NCI-H510A treated with DMSO at 0.1 percent for 48 hours (cell line): ENCODE measurements at places on chromosomes 1 and 21.

DNA sequence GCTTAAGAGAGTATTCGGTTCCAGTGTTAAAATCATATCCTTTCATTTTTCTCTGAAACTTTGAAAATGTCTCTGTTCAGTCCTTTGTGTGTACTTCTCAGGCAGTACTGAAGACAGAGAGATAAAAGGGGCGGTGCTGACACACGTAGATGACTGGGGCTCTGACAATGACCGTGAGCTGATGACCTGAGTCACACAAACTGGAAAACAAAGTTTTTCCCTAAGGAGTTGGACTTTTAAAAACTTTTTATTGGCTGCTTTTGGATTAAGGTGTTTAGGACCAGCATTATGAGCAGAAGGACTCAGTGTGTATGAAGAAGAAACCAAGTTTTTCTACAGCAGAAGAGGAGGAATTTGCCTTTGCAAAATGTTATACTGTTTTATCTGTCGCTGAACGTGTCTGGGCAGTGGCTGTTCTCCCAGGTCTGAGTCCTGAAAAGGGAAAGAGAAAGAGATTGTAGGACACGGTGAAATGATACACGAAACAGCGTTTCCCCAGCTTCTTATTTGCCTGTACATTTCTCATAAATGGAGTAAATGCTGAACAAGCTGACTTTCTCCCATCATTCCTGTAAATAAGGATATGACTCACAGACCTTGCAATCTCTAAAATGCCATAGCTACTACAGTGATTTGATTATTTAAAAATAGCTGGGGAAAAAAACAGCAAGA is 51.5 kb downstream of the MAP3K7CL start:
- DNase-seq, result no peak

DNA sequence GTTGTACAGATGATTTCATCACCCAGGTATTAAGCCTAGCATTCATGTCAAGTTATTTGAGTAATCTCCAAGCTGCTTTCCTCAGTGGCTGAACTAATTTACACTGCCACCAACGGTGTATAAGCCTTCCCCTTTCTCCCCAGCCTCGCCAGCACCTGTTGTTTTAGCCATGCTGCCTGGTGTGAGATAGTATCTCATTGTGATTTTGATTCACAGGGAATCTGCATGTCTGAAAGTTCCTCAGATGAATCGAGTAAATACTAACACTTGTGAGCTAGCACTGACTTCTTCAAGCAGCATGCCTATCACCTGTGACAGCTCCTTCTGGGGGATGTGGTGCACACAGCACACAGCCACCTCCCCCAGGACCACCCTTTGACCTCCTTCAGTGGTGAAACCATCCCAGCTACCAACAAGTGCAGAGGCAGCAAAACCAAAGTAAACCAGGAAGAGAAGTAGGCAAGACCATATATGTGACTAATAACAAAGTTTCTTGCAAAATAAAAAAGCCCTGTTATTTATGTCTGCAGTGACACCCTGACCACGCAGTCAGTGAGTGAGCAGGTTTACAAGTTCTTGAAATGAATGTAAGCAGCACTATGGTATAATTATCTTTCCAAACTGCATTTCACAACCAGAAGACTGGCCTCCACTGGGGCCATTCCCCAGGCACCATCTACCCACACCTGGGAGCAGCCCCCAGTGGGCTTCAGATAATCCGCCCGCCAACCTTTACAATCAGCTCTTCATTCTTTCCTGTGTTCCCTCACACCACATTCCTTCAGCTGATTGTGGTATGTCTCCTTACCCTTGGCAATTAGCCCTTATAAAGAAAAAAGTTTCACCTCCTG is 173.8 kb downstream of the ETS2 start:
- DNase-seq, result no peak

DNA sequence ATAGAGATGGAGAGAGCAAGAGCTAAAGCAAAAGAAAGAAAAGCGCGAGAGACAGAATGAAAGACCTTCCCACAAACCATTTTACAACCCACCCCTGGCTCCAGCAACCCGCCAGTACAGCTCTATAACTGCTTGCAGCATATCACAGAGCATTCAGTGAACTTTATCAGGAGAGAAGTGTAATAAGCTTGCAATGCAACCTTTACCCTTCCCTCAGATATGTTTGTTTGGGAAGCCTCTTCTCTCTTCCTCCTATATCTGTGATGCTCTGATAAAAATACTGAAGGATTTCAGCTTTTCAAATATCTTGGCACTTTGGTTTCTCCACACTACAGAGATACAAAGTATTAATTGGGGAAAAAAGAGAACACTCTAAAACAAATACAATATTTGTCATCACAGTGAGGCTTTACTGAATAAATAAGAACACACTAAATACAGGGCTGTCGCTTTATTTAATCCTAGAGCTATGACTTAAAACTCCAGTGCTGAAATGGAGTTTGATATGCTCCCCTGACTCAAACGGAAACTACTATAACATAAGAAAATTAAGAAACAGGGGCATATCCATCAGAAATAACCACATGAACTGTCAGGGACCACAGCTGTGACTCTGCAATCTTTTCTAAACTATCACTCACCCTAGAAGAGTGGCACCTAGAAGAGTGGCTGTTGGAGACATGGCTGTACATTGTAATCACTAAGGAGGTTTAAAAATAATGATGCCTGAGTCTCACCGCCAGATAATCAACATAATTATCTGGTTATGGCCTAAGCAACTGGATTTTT is 6.7 kb downstream of the CRP start:
- no peak for DNase-seq

DNA sequence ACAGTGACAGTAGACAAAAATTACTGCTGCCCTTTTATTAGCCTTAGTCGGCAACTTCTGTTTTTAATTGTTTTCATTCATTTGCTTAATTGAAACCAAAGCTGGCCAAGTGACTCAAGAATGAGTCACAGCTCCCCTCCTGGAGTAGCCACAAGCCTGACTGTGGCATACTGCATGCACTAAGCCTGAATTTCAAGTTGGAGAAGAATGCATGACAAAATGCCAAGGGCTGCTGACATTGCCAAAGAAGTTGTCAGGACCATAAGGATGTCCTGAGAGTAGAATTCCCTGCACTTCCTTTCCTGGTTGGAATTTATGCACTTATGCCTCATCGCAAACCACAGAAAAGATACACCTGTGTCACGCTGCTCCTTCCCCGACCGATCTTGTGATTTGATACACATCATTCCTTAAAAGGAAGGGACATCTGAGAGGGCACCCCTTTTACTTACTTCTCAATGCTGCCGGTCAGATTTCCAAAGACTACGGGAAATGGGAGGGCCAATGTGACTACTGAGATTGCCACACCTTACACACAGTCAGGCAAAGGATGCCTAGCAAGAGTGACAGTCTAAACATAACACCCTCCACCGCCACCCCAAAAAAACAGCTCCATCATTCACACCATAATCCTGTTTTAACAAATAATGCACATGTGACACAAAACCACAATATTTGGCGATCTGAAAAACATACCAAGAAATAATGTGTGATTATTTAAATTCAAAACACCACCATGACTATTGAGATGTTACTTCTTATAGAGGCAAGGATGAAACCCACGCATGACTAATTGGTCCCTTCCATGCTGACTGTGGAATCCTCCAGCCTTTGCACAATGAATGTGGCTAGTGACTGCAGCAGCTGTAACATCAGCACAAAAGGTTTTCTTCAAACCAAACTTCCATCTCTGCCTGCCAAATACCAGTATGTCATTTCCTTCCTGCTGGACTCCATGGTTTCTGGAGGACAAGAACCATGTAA is 28.2 kb downstream of the VAV3 start:
- no peak for DNase-seq

DNA sequence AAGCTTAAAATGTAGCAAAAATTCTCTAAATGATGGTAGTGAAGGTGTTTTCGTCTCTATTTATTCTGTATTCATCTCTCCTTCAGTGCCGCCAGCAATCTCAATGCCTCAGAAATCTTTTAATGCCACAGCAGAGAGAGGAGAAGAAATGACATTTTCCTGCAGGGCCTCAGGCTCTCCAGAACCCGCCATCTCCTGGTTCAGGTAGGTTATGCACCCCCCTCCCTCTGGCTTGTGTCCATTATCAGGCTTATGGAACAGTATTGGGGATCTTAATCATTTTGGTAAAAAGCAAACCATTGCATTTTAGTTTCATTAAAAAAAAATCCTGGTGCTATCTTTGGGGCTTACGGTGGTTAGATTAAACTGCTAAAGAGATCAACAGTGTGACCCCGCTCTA is 326.1 kb downstream of the NCAM2 start:
- DNase-seq, result no peak

DNA sequence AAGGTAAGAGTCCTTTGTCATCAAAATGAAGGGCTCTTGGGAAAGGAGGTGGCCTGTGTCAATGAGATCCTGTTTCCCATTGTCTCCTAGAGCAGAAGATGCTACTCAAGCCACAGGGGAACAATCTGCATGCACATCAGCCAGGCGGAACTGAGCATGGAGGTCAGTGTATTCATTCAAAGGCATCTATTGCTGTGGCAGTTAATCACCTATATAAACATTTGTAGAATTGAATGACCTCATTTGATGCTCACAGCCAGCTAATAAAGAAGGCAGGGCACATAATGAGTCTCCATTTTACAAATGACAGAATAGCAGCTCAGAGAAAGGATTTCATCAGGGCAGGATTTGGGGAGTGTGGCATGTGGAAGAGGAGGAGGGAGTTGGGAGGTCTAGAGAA is 5.7 kb upstream of the FYB2 start:
- DNase-seq, result peak; percentile 92

DNA sequence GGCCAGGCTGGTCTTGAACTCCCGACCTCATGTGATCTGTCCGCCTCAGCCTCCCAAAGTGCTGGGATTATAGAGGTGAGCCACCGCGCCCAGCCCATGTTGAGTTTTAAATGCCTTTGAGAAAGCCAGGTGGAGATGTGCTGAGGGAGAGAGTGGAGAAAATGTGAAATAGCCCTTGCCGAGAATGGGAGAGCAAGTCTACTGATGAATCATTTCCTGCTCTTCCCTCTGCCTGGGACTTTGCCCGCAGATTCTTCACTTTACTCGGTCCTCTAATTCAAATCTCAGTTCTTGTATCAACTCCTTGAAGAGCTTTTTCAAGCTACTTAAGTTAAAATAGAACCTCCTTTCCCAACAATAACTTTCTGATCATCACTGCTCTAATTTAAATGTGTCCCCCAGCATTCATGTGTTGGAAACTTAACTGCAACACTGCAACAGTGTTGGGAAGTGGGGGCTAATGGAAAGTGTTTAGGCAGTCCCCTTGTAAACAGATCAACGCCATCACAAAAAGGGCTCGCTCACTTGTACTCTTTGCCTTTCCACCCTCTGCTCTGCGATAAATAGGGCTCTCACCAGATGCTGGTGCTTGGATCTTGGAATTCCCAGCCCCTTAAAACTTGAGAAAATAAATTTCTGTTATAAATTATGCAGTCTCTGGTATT is 27.8 kb downstream of the OSBPL9 start:
- DNase-seq, result no peak

- no peak for DNase-seq
Observed at GRCh38 chr1:109210058-109210457, 3.7 kb upstream of the SARS1 start.

GRCh38 chr1:118558933-118559332 is 373.9 kb upstream of the SPAG17 start:
- DNase-seq, result no peak

- no peak for DNase-seq
Observed at GRCh38 chr1:46301808-46302640, 1.4 kb downstream of the LRRC41 start.

DNA sequence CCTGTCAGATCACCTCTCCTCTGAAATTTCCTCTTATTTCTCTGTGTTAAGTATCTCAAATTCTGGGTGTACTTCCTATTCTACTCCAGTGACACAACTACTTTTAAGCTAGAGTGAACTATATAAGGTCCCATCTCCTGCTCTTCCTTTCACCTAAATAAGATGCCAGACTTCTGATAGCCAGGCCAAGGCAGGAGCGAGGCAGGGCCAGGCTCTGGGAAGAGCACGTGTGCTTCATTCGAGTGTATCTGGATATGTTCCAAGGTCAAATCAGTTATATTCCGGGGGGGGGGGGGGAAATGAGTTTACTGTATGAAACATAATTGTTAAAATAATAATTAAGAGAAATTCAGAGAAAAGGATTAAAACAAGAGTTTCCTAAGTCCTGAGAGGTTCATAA is 60.1 kb downstream of the LRRC71 start:
- DNase-seq, result no peak

DNA sequence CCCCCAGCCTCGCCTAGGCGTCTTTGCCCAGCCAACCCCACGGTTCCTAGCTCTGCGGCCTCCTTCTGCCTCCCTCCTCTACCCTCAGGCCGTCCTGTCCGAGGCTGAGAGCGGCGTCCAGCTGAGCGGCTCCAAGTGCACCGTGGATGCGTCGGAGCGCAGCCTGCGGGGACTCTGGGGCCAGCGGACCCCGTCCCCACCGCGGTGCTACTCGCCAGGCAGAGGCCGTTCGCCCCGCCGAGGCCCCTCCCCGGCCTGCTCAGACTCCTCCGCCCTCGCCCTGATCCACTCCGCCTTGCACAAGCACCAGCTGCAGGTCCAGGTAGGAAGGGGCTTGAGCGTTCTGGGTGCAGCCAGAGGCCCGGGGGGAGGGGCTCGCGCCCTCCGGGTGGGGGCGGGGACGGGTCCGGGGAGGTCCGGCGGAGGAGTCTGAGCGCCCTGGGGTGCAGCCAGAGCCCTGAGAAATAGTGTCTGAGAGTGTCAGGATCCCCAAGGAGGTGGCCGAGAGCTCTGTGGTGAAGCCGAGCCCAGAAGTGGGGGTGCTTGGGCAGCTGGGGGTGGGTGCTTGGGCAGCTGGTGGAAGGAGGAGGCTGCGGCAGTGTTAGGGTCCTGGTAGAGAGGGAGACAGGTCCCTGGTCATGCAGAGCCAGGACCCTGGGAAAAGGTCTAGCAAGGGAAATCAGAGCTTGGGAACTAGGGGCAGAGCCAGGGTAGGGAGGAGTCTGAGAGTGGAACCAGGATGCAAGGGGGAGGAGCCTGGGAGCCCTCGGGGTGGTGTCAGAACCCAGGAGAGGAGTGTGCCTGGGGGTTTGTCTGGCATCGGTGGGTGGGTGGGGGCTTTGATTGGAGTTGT is 3.2 kb upstream of the NBPF3 start:
- DNase-seq, result peak; percentile 61

DNA sequence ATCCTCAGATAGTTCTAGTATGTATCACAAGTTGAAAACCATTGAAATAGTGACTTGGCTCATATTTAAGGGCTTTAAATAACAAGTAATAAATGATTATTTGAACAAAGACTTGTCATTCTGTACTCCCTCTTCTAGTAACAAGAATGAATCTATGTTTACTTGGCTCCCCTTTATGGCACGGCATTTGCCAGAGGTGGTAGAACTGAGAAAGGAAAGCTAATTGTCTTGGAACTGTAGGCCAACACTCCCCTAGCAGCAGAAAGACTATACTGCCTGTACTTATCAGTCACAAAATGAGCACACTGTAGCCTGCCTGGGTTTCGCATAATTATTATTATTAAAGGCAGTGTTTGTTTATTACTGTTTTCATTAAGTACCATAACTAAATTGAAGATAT is 29.6 kb upstream of the SMYD2 start:
- no peak for DNase-seq

- DNase-seq, result no peak
Observed at GRCh38 chr1:2135441-2135841, 59.1 kb downstream of the FAAP20 start.

DNA sequence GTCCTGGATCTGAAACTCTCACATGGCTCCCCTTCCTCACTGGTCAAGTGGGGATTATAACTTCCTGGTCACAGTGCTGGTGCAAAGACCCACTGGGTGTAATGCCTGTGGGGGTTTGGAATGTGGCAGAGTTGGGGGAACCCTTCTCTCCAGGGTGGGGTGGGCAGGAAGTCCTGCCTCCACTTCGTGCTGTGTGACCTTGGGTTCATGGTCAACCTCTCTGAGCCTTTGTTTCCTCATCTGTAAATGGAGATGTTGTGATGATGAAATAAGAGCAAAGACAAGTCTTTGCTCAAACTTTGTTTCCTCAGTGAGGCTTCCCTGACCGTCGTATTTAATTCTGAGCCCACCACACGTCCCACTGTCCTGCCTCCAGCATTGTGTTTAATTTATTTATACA is 564.7 kb downstream of the PTPRU start:
- no peak for DNase-seq
